ENCODE measurements at places on chromosomes 2 and 18.

- DNase-seq: no peak
These were observed 91.7 kb upstream of the ACAA2 start for GRCh38 chr18:49904871-49905555.

DNA sequence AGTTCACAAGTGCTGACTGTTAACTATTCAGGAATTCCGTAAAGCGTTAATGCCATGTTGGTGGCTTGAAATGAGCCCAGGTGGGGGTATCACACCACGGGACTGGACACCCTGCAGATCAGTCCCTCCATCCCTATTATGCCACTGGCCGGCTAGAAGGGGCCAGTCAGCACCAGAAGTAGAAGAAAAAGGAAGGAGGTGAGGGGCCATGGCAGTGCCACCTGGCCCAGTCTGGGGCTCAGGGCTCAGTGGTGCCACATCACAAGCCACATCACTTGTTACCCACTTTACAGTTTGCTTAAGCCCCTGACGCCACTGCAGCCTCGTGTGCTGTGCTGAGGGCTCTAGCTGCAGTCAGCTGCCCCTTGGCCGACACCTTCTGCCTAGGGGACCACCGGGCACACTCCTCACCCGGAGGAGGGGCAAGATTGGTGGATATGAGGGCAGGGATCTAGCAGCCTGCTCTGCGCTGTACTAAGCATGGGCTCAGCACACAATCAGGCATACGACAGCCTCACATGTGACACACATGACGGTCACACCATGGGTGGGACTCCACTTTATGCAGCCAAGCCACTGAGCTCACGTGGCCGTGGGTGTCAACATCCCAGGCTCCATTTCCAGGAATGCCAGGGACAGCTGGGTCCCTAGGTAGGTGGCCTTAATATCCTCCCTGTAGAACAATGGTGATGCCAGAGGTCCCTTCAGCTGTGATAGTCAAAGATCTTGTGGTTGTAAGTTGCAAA, 3.6 kb downstream of the LIMS2 start:
- no peak for DNase-seq

DNA sequence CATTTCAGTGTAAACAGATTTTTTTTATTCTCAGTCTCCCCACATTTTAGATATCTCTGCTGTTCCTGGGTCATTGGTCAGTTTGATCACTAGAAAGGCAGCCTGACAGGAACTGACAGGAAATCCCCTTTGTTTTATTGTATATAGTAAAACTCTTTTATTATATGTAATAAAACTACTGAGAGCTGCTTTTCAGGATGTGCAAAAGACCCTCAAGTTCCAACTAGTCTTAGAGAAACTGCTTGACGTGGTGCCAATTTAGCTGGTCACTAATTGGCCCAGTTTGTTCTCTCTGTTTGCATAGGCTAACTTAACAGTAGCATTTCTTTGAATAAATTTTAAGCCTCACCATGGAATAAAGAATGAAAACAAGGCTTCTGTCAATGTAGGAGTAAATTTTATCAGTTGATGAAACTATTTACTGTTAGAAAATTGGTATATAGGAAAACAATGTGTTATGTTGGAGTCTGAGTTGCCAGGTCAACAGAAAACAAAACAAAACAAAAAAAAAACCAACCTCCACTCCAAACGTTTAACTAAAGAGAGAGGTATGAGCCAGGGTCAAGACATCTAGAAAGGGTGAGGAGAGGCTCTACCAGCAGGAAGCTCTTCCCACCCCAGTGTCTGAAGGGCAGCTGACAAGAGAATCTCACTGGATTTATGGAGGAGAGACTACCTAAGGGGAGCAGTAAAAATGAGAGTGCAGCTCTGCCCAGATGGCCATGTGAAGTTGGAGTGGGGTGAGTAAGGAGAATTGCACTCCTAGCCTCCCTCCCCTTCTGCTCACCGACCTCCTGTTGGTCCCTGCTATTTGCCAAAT, 184.6 kb downstream of the ST6GAL2 start:
- DNase-seq: no peak

- DNase-seq: peak; percentile 57
These were observed 27.9 kb downstream of the IL37 start for GRCh38 chr2:112938904-112939303.

- no peak for DNase-seq
These were observed 39.5 kb upstream of the CYP1B1 start for GRCh38 chr2:38115216-38116032.

- no peak for DNase-seq
These were observed 3.9 kb downstream of the TMEM185B start for GRCh38 chr2:120219291-120219690.

DNA sequence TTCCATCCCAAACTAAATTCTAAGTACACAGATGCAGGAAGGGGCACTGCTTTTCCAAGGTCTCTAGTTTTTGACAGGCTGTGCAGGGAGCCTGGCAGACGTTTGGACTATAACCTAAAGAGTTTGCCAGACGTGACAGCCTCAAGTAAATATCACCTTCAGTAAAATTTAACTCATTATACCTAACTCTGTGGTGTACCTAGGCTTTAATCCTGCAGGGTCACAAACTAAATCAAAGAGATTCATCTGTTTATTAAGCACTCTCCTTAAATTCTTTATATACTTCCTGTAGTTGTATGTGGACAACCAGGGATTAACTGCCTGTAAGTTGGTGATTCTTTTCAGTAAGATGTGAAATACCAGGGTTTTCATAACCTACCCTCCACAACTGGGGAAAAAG, 92.9 kb downstream of the ACVR1 start:
- DNase-seq: no peak

- DNase-seq: no peak
These were observed 403 bp downstream of the TMEM127 start for GRCh38 chr2:96265349-96265839.

GRCh38 chr18:58338961-58339592, 289.8 kb downstream of the ALPK2 start:
- DNase-seq: no peak

DNA sequence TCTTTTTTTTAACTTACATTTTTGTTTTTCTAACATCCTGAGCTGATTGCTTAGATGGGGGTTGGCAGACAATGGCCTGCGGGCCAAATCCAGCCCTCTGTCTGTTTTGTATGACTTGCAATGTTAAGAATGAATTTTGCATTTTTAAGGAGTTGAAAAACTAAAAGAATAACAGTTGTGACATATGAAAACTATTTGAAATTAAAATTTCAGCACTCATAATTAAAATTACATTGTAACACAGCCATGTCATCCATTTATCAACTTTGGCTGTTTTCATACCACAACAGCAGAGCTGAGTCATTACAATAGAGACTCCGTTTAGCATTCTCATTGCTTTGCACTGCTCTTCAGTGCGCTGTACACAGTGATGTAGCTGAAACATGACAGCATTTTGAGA, 94.1 kb upstream of the MC4R start:
- DNase-seq: no peak

DNA sequence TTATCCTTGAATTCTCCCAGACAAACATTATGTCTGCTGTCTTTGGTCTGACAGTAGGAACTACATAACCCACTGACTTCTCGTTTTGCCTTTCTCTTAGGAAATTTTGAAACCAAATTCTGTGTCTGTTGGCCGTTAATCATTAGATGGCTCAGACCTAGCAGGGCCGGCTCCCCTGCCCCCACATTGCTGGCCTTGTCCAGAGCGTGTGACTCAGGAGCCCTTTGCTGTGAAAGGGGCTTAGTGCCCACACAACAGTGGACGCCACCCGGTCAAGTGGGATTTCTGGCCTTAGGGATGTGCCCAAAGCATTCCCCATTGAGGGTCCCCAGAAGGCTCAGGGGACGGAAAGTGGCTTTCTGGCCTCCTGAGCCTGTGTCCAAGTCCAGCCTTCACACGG, 137.5 kb downstream of the CTIF start:
- DNase-seq: no peak

DNA sequence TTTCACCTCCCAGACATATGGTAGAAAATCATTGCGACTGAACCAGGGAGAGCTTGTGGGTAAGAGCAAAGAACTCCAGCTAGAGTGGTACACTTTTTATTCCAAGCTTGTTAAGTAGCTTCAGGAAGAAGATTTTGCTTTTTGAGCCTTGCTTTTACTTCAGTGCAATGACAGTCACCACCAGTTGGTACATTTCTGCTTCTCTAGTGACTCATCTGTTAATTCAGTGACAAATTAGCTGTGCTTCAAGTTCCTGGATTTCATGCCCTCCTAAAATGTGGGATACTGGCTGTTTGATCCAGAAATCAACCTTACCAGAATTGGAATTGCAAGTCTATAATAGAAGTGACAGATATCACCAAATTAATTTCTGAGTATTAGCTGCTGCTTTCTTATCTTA, 117.6 kb upstream of the TTN start:
- no peak for DNase-seq

GRCh38 chr2:236980961-236981360, 104.7 kb upstream of the COPS8 start:
- no peak for DNase-seq

DNA sequence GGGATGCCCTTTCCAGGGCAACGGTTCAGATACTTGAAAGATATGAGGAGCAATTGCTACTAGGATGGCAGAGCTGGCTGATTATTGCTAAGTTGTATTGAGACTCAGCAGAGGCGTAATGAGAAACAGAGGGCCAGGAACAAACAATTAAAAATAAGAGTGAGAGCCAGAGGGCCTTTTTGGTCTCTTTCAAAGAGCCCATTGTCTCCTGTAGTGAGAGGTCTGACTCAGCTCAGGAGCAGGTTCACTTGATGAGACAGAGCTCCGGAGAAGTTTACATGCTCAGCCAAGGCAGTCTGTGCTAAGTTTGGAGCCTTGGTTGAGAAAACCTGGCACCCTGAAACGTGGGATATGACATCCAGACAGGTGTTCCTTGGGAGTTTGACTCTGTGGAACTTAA, 303.9 kb upstream of the DLGAP1 start:
- no peak for DNase-seq

- DNase-seq: no peak
These were observed 136.3 kb downstream of the TMEM163 start for GRCh38 chr2:134582547-134582899.

DNA sequence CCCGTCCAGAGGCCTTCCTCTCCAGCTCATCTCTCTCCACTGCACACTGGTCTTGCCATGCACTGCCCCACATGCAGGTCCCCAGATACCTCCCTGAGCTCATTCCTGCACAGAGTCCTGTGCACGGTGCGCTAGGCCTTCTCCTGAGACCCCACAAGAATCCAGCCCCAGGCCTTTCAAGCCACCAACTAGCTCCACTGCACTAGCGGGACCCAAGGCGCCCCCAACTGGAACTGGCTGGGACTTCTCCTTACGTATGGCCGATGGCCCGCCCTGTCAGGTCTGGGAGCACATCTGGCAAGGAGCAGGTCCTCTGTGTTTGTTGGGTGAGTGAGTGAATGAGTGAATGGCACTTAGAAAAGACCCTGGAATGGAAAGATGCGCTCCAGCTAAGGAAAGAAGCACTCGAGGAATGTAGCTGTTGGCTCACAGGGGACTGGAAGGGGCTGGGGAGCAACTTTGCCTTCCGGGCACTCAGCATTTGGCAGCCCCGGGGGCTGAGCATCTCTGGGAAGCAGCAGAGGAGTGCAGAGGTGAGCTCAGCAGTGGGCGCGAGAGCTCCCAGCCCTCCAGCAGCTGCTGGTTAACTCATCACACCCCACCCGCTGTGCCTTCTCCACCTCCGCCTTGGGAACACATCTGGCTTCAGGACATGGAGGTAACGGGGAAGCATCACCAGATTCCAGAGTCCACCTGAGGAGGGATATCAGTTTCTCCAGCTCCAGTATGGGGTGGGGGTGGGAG, 223.1 kb downstream of the GLI2 start:
- DNase-seq: no peak

DNA sequence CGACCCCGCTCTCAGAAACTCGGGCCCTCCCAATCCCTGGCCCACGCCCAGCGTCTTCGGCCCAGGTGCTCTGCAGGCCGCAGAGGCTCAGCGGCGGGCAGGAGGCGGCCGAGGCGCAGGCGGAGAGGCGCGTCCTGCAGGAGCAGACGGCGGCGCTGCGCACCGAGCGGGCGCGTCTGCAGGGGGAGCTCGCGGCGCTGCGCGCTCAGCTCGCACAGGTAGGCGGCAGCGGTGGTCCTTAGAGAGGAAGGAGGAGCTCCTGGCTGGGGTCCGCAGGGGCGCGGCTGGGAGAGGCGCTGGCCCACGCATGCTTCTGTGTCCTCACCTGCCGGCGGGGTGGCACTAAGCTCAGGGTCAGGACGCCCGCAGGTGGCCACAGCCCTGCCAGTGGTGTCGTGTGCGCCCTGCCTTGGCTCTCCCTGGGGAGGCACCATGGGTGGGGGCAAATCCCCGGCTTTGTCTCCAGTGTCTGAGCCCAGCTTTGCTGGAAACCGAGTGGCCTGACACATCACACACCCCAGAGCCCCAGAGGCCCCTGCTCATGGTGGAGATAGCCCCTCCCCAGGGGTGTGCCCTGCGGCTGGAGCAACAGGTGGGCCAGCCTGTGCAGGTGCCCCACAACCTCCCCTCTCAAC, 14.9 kb upstream of the SNED1 start:
- DNase-seq: no peak

GRCh38 chr2:46351750-46352138, 54.5 kb downstream of the EPAS1 start:
- no peak for DNase-seq

- DNase-seq: no peak
These were observed 240.5 kb downstream of the AGPS start for GRCh38 chr2:177633111-177633510.

DNA sequence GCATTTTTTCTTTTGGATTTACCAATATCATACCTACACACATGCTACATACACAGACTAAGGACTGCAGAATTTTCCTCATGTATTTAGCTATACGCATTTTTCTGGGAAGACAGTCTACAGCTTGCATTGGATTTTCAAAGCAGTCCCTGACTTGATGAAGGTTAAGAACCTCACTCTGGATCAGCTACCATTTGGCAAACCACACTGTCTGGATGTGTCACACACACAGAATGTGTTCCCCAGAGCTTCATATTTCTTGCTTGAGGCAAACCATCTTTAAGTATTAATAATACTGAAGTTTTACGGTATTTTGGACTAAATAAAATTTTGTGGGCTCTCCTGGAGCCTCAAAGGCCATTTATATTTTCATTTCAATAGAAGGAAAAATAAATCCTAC, 102.3 kb downstream of the TCF4 start:
- DNase-seq: no peak

- DNase-seq: no peak
These were observed 269.4 kb upstream of the TANK start for GRCh38 chr2:160890667-160891352.

- no peak for DNase-seq
These were observed 247.5 kb downstream of the PTH2R start for GRCh38 chr2:208654056-208654455.

DNA sequence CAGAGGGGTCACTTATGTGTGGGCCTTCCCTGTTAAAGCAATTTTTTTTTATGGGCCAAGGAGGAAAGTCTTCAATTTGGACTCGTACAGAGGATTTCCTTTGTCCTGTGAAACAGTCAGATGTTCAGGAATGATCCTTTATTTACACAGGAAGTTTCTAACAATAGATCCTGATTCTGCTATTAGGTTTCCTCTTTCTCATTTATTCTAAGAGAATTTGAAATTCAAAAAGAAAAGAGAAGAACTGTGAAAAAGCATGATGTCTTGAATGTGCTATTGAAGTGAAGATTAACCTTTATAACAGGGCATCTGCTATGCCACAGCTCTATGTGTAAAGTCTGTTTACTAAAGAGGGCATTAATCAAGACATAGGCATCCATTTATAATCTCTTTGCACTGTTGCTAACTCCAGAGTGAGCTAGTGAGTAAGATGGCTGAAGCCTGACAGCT, 105.3 kb upstream of the FAM98A start:
- no peak for DNase-seq
